Adipocyte (in vitro differentiated cells): ENCODE measurements at places on chromosomes 1 and 21.

DNA sequence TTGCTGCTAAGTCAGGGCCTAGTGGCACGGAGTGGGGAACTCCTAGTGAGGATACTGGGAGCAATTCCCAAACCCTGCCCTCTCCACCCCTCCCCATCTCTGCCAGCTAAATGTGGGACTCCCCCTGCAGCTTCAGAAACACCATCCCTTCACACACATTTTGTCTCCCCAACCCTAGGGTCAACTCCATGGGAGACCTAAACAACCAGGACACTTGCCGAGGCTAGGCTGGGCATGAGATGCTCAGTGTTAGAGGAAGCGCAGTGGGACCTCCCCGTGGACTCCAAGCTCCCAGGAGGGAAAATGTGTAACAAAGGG is 1.5 kb downstream of the RNF186 start:
- DNase-seq = no peak

DNA sequence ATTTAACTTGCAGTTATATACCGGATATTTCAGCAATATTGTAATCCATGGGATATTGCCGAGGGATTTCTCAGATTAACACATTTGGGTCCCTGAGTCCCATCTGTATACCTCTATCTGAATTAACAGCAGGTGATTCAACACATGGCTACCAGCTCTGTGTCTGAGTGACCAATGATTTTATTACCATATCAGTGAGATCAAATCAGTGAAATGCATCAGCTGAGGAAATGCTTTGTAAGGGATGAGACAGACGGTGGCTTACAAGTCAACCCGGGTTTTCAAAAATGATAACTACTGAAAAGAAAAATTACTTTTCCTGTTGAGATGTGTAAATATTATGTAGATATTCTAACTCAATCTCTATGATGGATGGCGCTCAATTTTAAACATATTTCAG is 504.1 kb upstream of the PKN2 start:
- no peak for DNase-seq

DNA sequence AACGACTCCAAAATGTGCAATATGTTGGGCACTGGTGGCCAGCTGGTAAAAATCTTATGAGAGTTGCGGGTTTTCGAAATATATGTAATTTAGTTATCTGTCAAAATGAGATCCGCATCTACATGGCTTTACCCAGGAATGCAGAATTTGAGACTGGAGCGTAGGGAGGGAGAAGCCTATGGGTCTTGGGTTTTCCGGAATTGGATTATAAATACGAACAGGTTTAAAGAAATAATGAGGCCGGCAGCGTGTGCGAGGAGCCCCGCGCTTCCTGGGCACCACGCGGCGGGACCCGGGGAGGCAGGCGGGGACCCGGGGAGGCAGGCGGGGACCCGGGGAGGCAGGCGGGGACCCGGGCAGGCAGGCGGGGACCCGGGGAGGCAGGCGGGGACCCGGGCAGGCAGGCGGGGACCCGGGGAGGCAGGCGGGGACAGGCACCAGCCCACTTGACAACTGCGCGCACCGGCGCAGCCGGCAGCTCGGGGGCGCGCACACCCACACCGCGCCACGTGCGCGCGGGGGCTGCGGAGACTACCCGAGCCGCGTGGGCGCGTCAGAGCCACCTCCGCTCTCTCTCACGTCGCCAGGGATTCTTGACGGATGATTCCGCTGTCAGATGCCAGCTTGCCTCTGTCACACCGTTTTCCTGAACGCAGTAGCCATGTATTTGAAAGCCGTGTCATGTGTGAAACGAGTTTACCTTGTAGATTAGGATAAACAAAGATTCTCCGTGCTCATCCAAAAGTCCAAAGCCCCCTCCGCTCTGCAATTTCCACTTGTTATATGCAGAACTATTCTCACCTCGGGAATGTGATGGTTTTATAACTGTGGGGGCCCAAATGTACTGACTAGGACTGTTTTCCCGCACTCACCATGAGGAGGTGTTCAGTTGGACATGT is 54.3 kb upstream of the HNRNPU start:
- DNase-seq = peak; percentile 69

DNA sequence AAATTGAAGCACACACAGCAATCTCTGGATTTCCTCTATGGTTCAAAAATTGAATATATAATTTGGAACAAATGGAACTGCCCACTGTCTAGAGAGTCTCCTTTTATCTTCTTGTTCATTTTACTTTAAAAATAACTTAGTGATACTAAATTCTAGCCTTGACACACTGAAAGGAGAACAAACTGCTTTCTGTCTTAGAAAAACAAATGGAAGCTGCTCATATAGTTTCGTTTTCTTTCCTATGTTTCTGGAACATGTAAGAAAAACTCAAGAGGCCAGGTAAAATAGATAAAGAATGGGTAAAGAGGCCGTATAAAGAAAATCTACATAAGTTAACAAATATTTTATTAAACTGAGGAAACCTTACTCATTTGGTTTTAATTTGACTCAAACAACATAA is 332.7 kb downstream of the NEGR1 start:
- no peak for DNase-seq

GRCh38 chr21:44093761-44094160 is 13.4 kb upstream of the PWP2 start:
- DNase-seq = no peak

DNA sequence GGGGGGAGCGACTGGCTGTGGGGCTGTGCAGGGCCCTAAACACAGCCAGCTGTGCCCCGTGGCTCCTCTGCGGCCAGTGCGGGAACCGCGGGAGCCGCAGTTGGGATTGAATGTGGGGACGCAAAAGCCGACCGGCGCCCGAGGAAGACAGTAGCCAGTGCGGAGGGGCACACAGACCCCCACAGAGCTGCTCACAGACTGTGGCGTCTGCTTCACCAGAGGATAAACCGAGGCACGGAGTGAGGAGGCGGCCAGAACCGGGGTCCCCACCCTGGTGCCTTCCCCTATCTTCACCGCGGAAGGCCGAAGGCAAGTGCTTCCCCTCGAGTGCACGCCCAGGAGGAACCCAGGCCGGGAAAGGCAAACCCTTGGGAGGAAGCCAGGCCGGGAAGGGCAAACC is 8.7 kb upstream of the TMEM52 start:
- DNase-seq = no peak

GRCh38 chr1:150022357-150022756 is 11.8 kb upstream of the OTUD7B start:
- DNase-seq = no peak

- no peak for DNase-seq
Measured at GRCh38 chr1:225479341-225479740, 51.5 kb upstream of the LBR start.

DNA sequence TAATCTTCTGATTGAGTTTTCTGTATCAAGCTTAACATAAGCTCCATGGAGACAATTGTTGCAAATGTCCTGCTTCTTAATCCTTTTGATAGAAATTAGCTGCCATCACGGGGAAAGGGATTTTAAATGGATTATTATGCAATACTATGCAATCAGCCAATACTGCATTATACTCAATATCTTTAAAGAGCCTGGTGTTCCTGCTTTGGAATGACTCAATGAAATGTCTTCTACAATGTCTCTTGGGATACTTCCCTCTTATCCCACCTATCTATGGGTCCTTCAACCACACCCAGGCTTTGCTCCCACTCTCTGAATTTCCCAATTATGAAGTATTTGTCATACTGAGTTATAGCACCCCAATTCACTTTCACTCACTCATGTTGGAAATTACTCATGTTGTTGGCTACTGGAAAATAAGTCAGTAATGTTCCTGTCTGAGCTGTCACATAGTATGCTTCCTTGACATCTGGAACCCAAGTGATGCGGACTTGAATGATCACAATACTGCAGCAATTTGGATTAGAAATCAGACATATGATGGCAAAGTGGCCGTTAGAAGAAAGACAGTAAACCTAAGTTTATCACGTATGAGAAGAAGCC is 85.0 kb downstream of the TPR start:
- no peak for DNase-seq

GRCh38 chr1:167258858-167259257 is 38.2 kb downstream of the POU2F1 start:
- DNase-seq = no peak

- no peak for DNase-seq
Measured at GRCh38 chr1:243364866-243365265, 109.0 kb downstream of the SDCCAG8 start.

- DNase-seq = no peak
Measured at GRCh38 chr1:175209493-175209921, 16.9 kb upstream of the KIAA0040 start.

- DNase-seq = peak; percentile 80
Measured at GRCh38 chr1:15684042-15684461, at the start of gene PLEKHM2. PLEKHM2 (plus strand) TSS chr1:15684320; CDS start chr1:15684559, 239 bp downstream.

- DNase-seq = no peak
Measured at GRCh38 chr1:95888941-95889390, 655.0 kb downstream of the RWDD3 start.

- no peak for DNase-seq
Measured at GRCh38 chr1:47439819-47440598, 2.2 kb downstream of the FOXD2 start.

DNA sequence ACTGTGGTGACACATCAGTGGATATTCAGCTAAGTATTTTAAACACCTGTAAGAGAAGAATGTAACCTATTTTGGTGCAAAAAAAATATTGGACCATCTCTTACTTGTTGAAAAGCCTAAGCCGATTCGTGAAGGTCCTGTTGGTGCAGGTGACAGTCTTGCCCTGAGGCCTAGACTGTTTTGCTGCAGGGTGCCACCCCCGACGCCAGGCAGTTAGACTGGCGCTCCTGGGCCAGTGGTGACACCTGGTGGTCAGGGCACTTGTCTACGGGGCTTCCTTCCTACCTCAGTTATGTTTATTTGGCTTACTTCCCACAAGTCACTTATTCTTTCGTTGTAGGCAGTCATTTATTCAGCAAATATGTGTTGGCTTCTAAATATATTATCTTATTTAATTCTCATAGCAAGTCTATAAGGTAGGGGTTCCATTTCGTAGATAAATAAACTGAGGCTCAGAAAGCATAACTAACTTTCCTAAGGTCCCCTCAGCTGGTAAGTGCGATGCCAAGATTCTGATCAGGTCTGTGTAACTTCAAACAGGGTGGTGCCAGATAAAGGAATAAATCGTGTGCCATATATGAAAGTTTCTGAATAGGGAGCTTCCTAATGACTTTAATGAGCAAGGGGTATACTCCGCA is 1.9 kb downstream of the EEIG2 start:
- DNase-seq = no peak

GRCh38 chr1:8817412-8818324 is at the start of gene RERE:
RERE (minus strand) TSS chr1:8817640.
- peak; percentile 96 for DNase-seq

GRCh38 chr1:71093938-71094337 is 13.1 kb upstream of the ZRANB2 start:
- DNase-seq = peak; percentile 75

- DNase-seq = peak; percentile 83
Measured at GRCh38 chr1:170661646-170662411, 2.1 kb upstream of the PRRX1 start.

GRCh38 chr1:11518791-11519628 is 40.1 kb downstream of the DISP3 start:
- no peak for DNase-seq

- DNase-seq = peak; percentile 58
Measured at GRCh38 chr1:202586018-202586821, 124.0 kb downstream of the SYT2 start.

DNA sequence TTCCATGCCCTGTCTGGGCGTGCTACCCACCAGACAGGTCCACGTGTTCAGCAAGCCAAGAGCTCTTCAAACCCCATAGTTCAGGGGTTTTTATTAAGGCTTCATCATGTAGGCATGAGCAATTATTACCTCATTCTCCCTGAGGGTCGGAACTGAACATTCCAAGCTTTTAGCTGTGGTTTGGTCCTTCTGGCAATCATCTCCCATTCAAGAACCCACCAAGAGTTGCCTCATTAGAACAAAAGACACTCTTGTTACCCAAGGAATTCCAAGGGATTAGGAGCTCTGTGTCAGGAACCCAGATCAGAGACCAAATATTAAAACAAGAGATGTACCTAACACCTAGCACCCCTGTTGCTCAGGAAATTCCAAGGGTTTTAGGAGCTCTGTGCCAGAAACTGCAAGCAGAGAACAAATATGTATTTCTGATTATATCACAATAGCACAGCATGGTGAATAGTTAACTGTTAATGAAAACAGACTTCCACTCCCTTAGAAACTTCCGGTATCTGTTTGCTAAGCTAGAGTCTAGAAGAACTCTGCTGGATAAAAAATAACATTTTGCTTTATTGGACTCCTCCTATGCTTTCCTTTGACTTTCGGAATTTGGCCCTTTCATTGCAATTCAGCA is 201.2 kb upstream of the L1TD1 start:
- DNase-seq = peak; percentile 61

GRCh38 chr1:230515451-230516145 is 89.5 kb upstream of the PGBD5 start:
- no peak for DNase-seq

- DNase-seq = peak; percentile 74
Measured at GRCh38 chr1:44947063-44947773, 39.2 kb downstream of the EIF2B3 start.

- DNase-seq = peak; percentile 49
Measured at GRCh38 chr1:63545780-63546179, 22.5 kb downstream of the EFCAB7 start.

- DNase-seq = no peak
Measured at GRCh38 chr1:41020109-41020576, 1.4 kb downstream of the SLFNL1 start.

- peak; percentile 20 for DNase-seq
Measured at GRCh38 chr1:81877940-81878339, 77.2 kb downstream of the ADGRL2 start.

- peak; percentile 33 for DNase-seq
Measured at GRCh38 chr1:245395680-245396079, 240.9 kb downstream of the KIF26B start.

- no peak for DNase-seq
Measured at GRCh38 chr21:38965910-38966504, 160.3 kb downstream of the ETS2 start.

GRCh38 chr1:89089962-89090361 is 25.0 kb upstream of the GBP1 start:
- no peak for DNase-seq

DNA sequence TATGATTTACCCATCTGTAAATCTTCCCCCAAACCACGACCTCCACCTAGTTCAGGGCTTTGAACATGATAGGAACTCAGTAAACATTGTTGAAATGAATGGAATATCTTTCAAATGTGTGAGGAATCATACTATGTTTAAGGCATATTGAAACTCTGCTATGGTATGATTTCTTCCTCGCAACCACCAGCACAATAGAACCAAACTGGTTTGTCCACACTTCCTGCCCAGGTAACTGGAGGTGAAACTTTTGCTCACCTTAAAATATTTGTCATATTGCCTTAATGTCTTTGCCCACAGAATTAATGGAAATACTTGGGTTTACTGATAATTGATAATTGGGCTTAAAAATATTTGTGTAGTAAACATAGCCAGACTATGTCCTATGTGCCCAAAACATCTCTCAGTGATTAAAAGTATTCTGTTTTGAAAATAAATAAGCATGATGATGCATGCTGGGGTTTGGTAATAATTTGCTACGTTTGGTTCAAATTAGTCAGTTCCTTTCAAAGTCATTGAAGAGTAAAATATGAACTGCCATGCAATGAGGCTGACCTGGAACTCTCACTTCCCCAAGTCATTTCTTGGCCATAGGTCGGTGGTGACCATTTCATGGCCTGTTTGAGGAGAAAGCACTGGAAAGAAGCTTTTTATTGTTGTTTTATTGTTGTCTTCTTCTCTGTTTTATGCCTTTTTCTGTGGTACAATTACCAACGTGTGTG is 73.3 kb downstream of the TNFSF18 start:
- peak; percentile 56 for DNase-seq

- no peak for DNase-seq
Measured at GRCh38 chr1:216186816-216187215, 236.4 kb downstream of the USH2A start.
